NCI-H146 (cell line): ENCODE measurements at places on chromosomes 7 and 10.

DNA sequence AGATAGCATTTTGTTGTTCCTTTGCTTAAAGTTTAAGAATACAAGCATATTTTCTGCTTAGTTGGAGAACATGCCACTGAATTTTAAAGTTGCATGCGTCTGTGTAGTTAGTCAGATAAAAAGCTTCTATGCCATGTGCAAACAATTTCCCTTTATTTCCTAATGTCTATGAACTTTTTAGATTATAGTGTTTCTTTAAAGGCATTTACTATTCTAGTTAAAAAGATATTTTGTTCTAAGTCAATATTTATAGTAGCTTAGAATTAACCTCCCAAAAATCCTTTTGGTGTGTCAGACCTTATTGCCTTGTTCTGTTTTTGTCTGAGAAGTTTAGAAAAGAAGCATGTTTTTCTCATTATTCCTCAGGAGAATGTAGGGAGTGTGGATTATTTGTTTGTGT, 99.0 kb upstream of the GATA3 start:
- no peak for DNase-seq

DNA sequence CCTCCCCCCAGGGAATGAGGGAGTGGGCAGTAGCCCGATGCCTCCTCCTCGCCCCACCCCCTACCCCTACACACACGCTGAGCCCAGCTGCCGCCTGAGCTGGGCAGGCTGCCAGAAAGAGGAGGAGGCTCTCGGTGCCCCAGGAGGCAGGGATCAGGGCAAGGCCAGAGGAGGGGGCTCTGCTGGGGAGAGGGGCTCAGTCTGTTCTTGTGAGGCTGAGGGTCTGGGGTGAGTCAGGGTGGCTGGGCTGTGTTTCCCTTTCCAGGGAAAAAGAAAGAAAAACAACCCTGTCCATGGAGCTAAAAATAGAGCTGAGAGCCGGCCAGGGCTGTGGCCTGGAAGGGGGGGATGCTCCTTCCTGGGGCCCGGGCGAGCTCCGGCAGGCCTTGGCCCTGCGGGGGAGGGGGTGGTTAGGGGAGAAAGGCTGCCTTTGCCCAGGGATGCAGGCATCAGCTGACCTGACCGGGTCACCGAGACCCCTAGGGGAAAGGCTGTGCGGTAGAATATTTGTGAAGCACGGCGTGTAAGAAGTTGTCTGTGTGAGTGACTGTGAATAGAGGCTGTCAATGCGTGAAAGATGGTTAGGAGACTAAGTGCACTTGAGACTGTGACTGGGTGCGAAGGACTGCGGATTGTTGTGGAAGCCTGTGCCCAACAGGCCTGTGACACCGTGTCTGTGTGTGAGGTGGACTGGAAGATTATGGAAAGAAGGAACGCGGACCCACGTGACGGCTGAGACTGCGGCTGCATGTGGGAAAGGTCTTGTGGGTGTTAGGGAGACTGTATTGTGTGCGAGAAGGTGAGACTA, 1.2 kb upstream of the LZTS2 start:
- DNase-seq, result peak; percentile 96

DNA sequence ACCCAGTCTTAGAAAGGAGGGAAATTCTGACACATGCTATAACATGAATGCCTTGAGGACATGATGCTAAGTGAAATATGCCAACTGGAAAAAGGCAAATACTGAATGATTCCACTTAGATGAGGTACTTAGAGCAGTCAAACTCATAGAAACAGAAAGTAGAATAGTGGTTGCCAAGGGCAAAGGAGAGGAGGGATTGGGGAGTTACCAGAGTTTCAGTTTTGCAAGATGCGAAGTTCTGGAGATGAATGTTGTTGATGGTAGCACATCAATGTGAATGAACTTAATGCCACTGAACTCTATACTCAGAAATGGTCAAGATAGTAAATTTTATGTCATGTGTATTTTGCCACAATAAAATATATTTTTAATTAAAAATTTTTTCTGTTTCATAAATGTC, 38.9 kb downstream of the DRGX start:
- DNase-seq, result no peak

- no peak for DNase-seq
Measured at GRCh38 chr10:80473096-80473657, 19.1 kb downstream of the TSPAN14 start.

GRCh38 chr10:131250454-131251145, 60.9 kb downstream of the TCERG1L start:
- DNase-seq, result no peak

DNA sequence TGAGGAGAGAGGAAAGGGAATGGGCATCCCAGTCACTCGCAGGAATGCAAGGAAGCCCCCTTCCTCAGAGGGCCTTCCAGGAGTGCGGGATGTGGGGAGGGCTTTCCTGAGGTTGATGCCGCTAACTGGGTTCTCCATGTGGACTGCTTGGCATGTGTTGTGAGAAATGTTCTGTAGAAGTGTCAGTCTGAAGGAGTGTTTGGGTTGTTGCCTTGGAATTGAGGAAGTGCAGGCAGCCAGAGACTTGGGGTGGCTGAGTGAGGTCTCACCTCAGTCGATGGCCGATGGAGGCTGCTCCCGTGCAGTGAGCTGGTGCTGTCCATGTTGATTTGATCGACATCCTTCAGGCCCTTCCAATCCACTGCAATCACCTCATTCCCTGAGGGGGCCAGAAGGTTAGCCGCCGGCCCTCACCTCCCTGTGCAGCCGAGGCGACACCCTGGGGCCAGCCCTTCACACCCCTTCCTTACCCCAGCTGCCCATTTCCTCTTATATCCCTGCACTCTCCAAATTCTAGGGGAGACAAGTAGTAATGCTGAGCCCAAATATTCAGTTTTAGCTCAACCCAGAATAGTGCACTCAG, 2.7 kb downstream of the FAM131B start:
- no peak for DNase-seq

- peak; percentile 43 for DNase-seq
Measured at GRCh38 chr7:36958111-36958733, 233.9 kb upstream of the AOAH start.

DNA sequence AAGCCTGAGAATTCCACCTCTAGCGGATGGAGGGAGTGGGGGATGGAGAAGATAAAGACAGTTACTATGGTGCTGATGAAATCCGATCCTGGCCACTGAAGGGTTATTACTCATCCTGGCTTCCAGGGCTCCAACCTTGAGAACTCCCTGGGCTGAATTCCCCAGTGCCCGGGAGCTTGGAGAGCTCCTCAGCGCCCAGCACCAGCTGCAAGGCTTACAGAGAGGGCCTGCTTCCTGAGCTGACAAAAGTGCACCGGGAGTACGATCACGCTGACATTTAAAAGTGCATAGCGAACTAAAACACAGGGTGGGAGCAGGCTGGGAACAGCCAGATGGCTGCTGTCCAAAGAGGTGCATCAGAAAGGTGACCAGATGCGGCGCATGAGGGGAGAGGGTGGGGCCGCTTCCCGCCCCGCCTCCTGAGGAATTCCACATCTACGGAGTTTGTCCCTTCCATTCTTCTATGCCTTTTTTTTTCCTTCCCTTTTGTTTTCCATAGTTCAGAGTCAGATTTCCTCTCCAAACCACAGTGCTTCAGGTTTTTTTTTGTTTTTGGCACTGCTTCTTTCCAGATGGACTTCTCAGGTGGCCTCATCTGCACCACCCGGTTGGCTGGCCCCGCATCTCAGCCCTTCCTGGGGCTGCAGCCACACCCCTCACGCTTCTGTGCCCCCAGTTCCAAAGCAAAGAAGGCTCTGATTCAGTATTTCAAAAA, 62.4 kb upstream of the MKRN1 start:
- DNase-seq, result peak; percentile 75
